ENCODE measurements at places on chromosomes 16 and 17. TPM values are rescaled to one million over a fixed set of nuclear protein-coding genes. Genes with fewer than 3 reads are reported as not detected.

Gene KRTAP3-1
- not detected for polyA plus RNA-seq

Gene TMEM106A
- polyA plus RNA-seq, result 0.09 TPM

Gene TMC6
- polyA plus RNA-seq, result 246 TPM

Gene IL32
- 2.0 TPM for polyA plus RNA-seq

Gene MT1G
- polyA plus RNA-seq, result not detected

Gene SHISA9
- polyA plus RNA-seq, result not detected

Gene KRT33B
- polyA plus RNA-seq, result not detected

Gene SLC47A1
- polyA plus RNA-seq, result not detected

Gene NEK8
- polyA plus RNA-seq, result 7.6 TPM

Gene HP
- not detected for polyA plus RNA-seq

Gene ODAD4
- polyA plus RNA-seq, result 0.22 TPM

Gene CA4
- polyA plus RNA-seq, result not detected

Gene WNT3
- polyA plus RNA-seq, result 3.3 TPM

Gene SPAG5
- polyA plus RNA-seq, result 143 TPM

Gene RASD1
- polyA plus RNA-seq, result not detected

Gene VTN
- polyA plus RNA-seq, result 0.82 TPM

Gene ZG16
- not detected for polyA plus RNA-seq

Gene PTX4
- not detected for polyA plus RNA-seq

Gene VPS4A
- polyA plus RNA-seq, result 40.6 TPM

Gene TERF2IP
- polyA plus RNA-seq, result 50.2 TPM

Gene UBTF
- 83.6 TPM for polyA plus RNA-seq

Gene EME1
- polyA plus RNA-seq, result 28.7 TPM

Gene NTN1
- not detected for polyA plus RNA-seq

Gene TMEM95
- polyA plus RNA-seq, result not detected

Gene NPIPB13
- 4.4 TPM for polyA plus RNA-seq

Gene CMTM2
- not detected for polyA plus RNA-seq

Gene KRTAP3-2
- not detected for polyA plus RNA-seq

Gene LDAF1
- 7.5 TPM for polyA plus RNA-seq

Gene CDH5
- not detected for polyA plus RNA-seq

Gene OR1G1
- not detected for polyA plus RNA-seq

Gene FBXO47
- polyA plus RNA-seq, result not detected

Gene PRR29
- polyA plus RNA-seq, result 0.11 TPM

Gene ASPA
- polyA plus RNA-seq, result not detected

Gene HNF1B
- polyA plus RNA-seq, result not detected

Gene DNAI2
- polyA plus RNA-seq, result not detected

Gene GLP2R
- polyA plus RNA-seq, result not detected

Gene BAHCC1
- polyA plus RNA-seq, result 23.3 TPM

Gene SNTB2
- 4.1 TPM for polyA plus RNA-seq

Gene NECAB2
- not detected for polyA plus RNA-seq

Gene PITPNM3
- polyA plus RNA-seq, result 0.32 TPM

Gene SGSH
- polyA plus RNA-seq, result 9.8 TPM

Gene DNAH2
- polyA plus RNA-seq, result not detected

Gene ALOX12B
- not detected for polyA plus RNA-seq

Gene PRAC2
- not detected for polyA plus RNA-seq

Gene GUCY2D
- not detected for polyA plus RNA-seq

Gene CA7
- polyA plus RNA-seq, result 0.05 TPM

Gene CHD9NB
- polyA plus RNA-seq, result not detected
